ENCODE measurements at places on chromosomes 3 and 15.

DNA sequence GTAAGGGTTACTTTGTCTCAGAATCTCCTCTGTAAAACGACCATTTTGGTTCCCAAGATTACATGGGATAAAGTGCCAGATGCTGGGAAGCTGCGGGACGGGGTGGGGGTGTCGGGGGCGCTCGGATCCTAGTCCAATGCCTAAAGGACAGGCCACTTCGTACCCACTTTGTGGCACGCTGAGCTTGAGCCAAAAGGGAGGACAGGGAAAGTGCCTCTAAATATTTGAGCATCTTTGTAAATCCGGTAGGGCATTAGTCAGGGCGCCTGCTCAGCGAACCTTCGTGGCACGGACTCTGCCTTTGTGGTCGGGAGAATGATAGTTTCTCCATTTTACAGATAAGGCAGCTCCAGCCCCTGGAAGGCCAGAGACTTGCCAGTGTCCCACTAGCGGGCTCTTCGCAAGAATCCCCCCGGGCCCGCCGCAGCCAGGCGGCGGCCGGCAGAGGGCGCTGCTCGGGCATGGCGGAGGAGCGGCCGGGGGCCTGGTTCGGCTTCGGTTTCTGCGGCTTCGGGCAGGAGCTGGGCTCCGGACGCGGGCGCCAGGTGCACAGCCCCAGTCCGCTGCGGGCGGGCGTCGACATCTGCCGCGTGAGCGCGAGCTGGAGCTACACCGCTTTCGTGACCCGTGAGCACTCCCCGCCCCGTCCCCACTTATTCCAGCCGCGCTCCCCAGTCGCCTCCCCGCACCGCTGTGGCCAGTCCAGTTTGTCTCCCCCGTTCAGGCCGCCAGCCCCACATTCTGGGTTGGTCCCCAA is 1.8 kb downstream of the RCCD1 start:
- peak; percentile 25 for DNase-seq

DNA sequence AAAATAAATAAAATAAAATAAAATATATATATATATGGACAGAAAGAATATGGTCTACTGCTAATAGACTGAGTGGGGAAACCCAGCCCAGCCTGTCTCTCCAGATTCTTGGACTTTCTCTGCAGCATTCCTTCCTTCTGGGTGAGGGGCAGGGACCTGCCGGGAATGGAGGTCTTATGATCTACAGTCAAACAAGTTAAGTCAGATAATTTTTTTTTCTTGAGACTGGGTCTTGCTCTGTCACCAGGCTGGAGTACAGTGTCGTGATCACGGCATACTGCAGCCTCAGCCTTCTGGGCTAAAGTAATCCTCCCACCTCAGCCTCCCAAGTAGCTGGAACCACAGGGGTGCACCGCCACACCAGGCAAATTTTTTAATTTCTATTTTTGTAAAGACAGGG is 33.5 kb upstream of the ZNF774 start:
- DNase-seq: no peak

- no peak for DNase-seq
Observed at GRCh38 chr3:187025656-187026316, 95.5 kb downstream of the ST6GAL1 start.

DNA sequence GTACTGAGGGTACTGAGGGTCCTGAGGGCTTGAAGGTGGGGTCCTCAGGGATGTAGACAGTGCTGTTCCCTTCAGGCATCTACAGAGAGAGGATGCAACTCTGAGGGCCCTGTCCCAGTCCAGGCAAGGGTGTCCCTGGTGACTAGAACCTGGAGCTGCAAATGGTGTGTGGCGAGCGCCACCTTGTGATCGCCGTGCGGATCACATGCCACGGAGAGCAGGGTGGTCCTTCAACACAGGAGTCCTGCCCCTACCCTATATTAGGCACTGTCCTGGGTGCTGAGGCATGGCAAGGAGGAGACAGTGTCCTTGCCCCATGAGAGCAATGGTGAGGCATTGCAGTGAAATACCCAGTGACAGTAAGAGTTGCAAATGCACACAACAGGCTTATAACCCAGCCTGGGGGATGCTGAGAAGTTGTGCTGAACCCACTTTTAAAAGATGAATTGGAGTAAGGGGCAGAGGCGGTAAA is 23.6 kb downstream of the RHCG start:
- DNase-seq: peak; percentile 11

DNA sequence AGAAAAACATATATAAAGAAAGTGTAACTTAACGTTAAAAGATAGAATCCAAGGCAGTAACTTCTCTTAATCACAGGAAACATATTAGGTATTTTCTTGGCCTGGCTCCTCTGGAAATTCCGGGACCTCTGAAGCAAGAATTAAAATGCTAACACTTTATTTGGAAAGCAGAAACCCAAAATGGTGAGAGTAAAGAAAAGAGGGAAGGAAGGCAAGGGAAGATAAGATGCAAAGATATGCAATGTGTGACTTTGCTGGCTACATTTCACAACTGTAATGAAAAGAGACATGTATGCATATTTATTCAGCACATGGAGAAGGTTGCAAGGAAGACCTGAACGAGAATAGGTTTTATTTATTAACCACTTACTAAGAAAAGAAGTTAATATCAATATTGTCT is 372.5 kb downstream of the TBL1XR1 start:
- no peak for DNase-seq

- no peak for DNase-seq
Observed at GRCh38 chr3:154522036-154522602, 92.1 kb upstream of the GPR149 start.

- DNase-seq: no peak
Observed at GRCh38 chr3:163936543-163936942, 1141.8 kb downstream of the SI start.

- no peak for DNase-seq
Observed at GRCh38 chr3:110236976-110237610, 834.5 kb upstream of the NECTIN3 start.

GRCh38 chr3:188122571-188123169 is 31.3 kb upstream of the LPP start:
- DNase-seq: no peak

DNA sequence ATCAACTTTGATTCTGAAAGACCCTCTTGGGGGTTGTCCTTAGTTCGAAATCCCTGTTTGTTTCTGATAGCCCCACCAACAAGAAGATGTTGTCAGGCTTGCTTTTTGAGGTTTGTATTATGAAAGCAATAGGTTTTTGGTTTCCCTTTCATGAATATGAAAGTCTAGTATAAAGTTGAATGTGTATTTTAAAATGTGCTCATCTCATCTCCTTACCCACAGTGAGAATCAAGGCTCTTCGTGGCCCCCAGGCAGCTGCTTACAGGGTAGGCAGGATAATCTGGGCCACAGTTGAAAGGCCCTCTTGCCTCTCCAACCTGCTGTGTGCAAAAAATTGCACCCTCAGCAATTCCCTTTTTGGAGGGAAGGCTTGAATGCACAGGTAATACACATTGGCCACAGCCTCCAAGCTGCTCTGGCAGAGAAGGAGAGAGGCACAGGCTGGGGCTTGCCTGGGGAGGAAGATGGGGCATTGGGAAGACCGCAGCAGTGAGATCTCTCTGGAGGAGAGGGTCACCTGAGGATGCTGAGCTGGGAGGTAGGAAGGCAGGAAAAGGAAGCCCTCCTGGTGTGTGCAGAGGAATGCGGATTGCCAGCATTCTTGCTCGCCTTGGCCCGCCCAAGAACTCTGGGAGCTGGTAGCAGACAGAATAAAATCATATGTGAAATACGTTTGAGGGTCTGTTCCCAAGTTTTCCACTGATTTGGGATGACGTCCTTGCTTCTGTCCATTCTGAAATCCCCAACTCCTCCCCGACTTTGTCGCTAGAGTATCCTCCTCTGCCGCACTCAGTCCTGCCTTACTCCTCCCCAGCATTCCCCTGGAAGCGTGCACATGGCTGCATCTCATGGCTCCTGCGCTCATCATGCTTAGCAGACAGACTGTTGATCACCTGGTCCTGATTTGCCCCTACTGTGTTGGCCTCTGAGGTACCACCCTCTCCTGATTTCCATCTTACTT is 196.4 kb downstream of the RPLP1 start:
- no peak for DNase-seq

DNA sequence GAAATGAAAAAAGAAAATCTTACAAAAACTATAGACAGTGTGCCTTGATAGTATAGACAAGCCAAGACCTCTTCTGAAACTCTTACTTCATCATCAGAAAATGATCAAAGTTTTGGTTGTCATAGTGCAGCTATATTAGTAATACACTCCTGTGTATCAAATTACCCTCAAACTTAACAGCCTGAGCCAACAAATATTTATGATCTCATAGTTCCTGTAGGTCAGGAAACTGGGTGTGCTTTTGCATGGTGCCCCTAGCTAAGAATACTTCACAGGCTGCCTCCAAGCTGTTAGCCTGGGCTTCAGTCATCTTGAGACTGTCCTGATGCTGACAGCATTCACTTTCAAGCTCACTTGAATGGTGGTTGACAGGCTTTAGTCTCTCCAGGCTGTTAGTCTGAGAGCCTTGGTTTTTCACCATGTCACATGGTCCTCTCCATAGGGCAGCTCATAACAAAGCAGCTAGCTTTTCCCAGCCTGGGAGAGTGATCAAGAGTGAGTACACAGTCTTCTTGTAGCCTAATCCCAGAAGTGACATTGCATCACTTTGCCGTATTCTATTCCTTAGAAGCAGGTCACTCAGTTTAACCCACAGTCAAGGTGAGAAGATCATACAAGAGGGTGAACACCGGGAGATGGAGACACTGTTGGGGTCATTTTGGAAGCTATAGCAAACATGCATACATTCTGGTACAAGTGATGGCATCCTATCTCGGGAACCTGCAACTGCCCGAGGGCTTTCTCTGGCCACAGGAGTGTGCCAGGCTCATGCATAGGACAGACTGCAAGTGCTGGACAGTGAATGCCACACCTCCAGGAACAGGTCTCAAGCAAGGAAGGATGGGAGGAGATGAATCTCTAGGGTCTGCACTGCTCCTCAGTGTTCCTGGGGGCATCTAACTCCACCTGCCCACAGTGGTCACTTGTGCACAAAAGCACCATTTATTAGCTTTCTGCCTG is 173.4 kb upstream of the CADPS start:
- DNase-seq: no peak

DNA sequence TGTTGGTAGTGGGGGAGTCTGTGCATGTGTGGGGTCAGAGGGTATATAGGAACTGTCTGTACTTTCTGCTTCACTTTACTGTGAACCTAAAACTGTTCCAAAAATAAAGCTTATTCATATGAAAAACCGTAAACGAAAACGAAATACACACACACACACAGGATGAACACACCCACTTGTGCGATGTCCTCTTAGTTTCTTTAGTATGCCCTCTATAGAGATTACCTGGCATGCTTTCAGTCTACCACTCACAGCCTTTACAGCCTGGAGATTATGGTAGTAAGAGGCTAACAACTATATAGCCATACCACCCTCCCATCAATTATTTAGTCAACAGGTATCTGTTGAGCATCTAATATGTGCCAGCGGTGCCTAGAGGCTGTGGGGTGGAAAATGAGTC is 60.0 kb upstream of the UBE3A start:
- no peak for DNase-seq

- no peak for DNase-seq
Observed at GRCh38 chr3:56781762-56782161, 20.0 kb downstream of the ARHGEF3 start.

- DNase-seq: no peak
Observed at GRCh38 chr3:176953106-176954060, 243.9 kb downstream of the TBL1XR1 start.

GRCh38 chr15:25691544-25692430 is 171.3 kb downstream of the ATP10A start:
- no peak for DNase-seq
